ENCODE measurements at places on chromosomes 12 and 14.

DNA sequence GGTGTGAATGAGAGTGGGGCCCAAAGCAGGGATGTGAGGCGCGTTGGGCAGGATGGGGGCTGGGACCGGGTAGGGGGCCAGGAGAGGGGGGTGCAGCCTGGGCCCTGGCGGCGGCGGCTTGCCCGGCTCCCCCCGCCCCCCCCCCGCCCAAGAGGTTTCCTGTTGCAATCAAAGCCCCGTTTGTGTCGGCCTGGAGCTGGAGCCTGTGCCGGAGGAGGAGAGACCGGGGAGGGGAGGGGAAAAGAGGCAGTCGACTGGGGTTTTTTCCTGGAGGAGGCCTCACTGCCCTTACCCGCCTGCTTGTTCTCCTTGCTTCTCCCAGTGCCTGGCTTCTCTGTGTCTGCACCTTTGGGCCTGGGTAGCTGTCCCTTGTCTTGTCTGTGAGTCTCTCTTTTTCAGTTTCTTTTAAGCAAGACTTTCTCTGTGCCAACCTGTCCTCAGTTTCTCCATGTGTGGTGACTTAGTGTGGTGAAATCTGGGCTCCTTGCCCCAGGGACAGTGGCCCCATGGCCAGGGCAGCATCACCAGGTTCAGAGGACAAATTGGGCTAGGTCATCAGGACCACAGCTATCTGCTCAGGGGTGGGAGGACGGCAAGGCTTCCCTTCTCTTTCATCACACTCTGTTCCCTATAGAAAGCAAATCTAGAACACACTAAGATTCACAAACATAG lies 8.5 kb downstream of the RARG start:
- no peak for DNase-seq

DNA sequence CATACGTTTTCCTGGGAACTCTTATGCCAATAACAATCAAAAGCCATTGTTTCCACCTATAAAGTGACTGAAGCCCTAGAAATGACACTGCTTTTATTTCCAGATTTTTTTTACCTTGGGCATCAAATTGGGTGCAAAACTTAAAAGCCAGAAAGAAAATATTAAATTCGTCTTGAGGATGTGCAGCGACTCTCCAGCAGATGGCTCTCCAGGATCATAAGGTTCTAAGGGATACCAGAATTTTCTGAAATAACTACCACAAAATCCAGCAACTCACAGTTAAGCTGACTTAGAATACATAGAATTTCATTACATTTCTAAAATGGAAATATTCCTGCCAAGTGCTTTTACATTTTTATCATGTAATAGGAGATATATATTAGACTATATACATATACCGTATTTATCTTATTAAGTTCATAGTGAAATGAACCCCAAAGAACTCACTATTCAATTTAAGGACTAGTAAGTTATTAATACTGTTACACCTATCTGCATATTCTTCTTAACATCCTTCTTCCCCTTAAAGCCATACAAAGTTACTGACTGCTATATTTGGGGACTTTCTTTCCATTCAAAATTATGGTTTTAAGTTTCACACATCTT lies 44.0 kb downstream of the ARMH4 start:
- DNase-seq: peak; percentile 26

DNA sequence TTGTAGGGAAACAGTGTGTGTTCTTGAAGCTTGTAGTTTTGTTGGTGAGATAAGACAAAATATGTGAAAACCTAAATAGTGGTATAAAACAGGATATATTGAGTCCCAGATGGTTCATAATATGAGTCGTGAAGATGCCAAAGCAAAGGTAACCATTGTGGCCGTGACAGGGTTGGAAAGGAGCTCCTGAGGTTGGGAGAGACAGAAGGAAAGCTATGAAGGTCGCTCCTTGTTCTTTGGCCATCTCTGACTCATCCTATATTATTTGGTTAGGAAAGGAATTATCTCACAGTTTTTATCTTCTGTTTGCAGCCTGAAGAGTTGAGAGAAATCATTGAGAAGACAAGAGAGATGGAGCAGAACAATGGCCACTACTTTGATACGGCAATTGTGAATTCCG lies 27.1 kb downstream of the ATP6V1D start:
- no peak for DNase-seq

- peak; percentile 15 for DNase-seq
Observed at GRCh38 chr12:10018386-10018785, 8.0 kb downstream of the CLEC12B start.

- DNase-seq: no peak
Observed at GRCh38 chr12:45730084-45730347, 510 bp downstream of the ARID2 start.

GRCh38 chr12:92546635-92547348 lies 156.0 kb upstream of the PLEKHG7 start:
- no peak for DNase-seq

GRCh38 chr12:105659355-105660075 lies 329.0 kb downstream of the C12orf75 start:
- DNase-seq: peak; percentile 22

DNA sequence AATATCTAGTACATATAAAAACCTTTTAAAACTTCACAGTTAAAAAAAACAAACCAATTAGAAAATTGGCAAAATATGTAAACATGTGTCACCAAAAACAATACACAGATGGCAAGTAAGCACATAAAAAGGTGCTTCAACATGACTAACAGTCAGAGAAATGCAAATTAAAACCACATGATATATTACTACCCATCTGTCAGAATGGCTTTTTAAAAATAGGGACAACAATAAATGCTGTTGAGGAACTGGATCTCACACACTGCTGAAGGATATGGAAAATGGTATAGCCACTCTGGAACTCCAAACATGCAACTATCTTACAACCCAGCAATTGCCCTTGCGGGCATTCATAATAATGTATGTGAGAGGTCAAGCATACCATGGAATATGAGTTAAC lies 1153.6 kb downstream of the FLRT2 start:
- DNase-seq: no peak

DNA sequence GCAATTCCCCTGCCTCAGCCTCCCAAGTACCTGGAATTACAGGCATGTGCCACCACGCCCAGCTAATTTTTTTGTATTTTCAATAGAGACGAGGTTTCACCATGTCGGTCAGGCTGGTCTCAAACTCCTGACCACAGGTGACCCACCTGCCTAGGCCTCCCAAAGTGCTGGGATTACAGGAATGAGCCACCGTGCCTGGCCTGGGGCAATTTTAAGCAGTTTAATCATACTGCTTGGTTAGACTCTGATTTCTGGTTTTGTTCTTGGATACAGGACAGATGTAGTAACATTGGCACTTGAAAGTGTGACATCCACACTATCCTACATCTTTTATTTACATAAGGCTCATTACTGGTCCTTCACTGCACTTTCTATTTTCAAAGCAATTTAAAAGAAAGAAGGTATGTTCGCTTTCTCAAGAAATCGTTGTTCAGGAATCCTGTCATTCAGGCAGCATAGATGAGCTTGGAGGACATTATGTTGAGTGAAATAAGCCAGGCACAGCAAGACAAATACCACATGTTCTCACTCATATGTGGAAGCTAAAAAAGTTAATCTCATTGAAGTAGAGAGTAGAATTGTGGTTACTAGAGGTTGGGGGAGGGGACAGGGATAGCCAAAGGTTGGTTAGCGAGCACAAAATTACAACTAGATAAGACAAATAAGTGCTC lies 4.0 kb upstream of the NUAK1 start:
- DNase-seq: no peak

- no peak for DNase-seq
Observed at GRCh38 chr12:5203720-5204119, 160.0 kb downstream of the KCNA5 start.

- DNase-seq: no peak
Observed at GRCh38 chr12:131102991-131103668, 149.4 kb downstream of the ADGRD1 start.

DNA sequence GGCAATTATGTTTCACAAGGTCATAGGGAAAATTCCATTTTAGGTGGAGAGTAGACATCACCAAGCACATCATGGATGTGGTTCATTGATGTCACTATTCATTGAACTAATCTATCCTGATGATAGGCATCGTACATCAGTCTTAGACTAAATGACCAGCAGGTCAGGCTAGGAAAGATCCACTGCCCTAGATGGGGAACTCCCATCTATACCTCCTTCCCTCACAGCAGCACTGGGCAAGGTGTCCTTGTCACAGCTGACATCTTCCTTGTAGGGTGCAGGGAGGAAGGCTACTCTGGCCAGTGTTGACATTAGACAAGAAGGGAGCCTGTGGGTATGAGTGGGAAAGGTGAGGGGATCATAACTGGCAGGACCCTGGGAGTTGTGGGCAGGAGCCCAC lies 63.8 kb upstream of the CAPRIN2 start:
- no peak for DNase-seq

DNA sequence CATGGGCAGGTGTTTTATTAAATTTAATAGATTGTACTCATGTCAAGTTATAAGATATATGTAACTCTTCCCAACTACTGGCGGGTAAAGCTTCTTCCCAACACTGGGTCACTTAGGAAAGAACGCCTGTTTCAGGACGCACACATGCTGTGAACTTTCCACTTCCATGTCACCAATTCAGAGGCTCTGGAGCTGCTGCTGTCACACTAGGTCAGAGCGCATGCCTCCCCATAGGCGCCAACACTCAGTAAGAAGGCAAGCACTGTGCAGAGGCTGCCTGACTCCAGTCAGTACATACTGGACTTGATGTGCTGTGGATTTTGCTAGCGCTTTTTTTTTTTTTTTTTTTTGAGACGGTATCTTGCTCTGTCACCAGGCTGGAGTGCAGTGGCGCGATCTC lies 17.2 kb downstream of the SLC15A4 start:
- DNase-seq: no peak

DNA sequence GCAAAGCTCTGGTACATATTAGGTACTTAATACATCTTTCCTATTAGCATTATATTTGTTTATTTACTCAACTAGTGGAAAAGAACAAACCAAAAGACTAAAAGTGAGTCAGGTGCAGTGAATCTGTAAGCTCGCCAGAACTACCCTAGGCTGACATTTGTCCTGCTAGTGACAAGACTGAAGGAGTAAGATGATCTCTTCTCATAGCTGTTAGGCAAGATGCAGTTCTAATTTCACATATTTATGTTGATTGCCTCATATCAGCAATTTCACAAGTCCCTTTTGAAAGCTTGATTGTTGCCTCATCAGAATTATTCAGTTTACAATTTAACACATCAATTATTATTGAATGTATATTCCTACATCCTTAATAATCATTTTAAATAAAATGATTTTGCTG lies 293.0 kb upstream of the NAV3 start:
- DNase-seq: no peak

DNA sequence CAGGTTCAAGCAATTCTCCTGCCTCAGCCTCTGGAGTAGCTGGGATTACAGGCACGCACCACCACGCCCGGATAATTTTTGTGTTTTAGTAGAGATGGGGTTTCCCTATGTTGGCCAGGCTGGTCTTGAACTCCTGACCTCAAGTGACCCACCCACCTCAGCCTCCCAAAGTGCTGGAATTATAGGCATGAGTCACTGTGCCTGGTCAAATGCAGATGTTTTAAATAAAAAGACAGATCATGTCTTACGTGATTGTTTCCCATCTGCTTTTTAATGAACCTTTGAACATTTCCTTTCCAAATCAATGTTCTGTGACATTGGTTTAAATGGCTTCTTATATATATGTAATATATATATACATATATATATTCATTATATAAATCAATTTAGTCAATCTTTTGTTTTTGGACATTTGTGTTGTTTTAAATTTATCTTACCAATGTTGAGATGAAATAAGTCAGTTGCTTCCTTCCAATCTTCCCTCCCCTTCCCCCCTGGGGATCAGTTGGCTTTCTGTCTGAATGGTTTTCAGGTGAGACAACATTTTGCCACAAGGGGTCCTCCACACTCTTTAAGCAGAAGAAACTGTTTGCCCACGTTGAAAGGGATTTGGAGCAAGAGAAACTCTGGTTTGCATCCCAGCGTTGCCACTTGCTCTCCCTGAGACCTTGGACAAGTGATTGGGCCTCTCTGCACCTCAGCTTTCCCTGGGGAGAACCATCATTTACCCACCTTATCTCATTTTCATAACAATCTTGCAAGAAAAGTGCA lies 47.6 kb upstream of the RBM19 start:
- peak; percentile 20 for DNase-seq

GRCh38 chr12:106284358-106285105 lies 18.0 kb upstream of the TCP11L2 start:
- peak; percentile 56 for DNase-seq

- DNase-seq: no peak
Observed at GRCh38 chr12:98403936-98404335, 111.5 kb upstream of the TMPO start.

GRCh38 chr12:104656921-104657320 lies 200.2 kb downstream of the CHST11 start:
- no peak for DNase-seq

- DNase-seq: peak; percentile 83
Observed at GRCh38 chr14:63922696-63923421, 70.1 kb downstream of the SYNE2 start.

DNA sequence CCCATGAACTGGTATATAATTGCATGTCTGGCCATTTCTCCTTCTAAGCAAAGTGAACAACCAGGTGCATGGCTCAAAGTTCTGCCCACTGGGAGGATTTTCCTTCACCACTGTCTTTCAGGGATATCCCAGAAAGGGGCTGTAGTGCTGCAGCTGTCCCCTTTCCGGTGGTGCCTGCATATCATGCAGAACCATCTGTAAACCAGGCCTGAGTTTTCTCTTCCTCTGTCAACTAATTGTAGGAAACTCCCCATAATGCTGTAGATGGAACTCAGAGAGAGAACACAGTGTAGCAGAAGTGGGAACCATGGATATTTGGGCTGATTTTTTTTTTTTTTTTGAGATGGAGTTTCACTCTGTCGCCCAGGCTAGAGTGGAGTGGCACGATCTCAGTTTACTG lies 45.6 kb upstream of the CRY1 start:
- DNase-seq: no peak

DNA sequence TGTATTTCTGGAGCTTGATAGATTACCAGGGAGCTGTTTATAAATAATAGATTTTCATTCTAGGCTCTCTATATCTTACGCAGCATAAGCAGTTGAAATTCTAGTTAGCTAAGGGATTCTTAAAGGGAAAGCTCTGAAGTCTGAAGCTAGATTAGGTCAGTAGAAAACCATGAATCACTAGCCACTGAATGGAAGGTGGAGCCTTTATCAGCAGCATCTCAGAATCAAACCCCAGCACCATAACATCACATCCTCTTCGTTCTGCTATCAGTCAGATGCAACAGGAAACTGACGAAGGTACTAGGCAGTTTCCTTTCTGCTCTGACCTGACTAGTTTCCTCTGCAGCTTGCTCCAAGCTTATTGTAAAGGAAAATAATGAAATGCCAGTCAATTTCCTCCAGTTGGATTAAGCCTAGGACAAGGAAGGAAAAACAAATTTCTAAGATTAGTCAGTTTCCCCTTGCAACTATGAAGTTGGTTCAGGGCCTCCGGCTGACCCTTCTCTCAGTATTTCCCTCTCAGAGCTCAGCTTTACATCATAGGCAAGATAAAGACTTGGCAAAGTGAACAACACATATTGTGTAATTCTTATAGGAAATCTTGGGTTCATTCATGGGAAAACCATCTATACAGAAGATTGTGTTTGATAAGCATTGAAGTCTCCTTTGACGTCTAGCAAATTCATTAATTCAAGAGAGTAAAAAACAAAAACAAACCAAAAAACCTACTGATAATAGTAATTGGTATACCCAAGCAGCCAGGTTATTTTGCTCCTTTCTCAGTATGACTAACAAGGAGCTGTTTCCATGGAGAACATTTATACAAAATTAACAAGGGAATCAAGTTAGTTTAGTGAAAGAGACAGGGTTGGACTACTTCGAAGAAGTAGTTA lies 43.4 kb upstream of the CFAP54 start:
- no peak for DNase-seq
